ENCODE measurements at places on chromosomes 2 and 18.

GRCh38 chr2:42105330-42106256 lies 57.8 kb downstream of the PKDCC start:
- no peak for DNase-seq

GRCh38 chr2:46871976-46872381 lies 43.6 kb downstream of the MCFD2 start:
- DNase-seq = no peak

GRCh38 chr18:57833441-57834101 lies 30.5 kb upstream of the ATP8B1 start:
- DNase-seq = no peak

DNA sequence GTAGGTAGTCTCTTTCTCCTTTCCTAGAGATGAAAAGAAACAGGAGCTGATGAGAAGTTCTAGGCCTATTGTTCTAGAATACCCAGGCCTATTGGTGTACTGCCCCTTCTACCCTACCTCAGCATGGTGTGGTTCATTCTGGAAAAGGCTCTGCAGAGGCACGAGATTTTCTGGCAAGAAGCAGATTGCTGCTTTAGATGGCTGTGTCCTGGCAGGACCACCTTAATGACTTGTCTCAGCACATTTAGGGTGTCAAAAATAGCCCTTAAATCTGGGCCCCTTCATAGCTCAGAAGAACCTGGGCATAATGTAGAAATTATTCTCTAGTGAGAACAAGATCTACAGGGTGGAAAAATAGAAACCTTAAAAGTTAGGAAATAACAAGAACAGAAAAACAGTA lies 87.9 kb downstream of the BCL2L11 start:
- no peak for DNase-seq

DNA sequence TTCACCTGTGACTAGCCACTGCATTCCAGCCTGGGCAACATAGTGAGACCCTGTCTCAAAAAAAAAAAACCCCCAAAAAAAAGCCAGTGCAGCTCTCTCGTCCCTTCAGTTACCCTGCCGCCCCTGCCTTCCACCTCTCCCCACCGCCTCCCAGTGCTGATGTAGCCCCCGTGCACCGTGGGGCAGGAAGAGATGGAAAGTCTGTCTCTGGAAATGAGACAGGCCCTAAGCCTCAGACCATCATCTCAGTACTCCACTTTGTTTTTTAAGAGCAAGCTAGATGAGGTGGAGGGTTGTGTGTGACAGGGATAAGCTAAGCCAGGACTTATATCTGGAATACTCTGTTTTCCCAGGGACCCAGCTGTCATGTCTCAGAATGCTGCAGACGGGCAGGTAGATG lies 32.0 kb downstream of the MERTK start:
- DNase-seq = no peak

DNA sequence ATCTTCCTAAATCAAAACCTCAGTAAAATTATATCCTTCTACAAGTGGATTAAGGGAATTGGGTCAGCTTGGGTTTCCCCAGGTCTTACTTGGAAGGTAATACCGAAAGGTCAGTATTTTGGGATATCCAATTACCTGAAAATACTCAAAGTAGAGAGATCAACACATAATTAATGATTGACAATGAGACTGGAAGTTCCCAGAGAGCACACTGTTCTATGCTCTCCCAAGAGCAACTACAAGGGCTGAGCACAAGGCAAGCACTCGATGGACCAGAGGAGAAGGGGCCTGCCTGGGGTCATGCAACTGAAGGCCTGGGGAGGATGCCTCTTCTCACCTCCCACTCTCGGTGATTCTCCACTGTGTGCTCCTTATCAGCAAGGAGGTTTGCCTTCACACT lies 159.2 kb upstream of the ACAA2 start:
- DNase-seq = no peak

- DNase-seq = no peak
Observed at GRCh38 chr18:32271672-32272208, 81.9 kb downstream of the MEP1B start.

DNA sequence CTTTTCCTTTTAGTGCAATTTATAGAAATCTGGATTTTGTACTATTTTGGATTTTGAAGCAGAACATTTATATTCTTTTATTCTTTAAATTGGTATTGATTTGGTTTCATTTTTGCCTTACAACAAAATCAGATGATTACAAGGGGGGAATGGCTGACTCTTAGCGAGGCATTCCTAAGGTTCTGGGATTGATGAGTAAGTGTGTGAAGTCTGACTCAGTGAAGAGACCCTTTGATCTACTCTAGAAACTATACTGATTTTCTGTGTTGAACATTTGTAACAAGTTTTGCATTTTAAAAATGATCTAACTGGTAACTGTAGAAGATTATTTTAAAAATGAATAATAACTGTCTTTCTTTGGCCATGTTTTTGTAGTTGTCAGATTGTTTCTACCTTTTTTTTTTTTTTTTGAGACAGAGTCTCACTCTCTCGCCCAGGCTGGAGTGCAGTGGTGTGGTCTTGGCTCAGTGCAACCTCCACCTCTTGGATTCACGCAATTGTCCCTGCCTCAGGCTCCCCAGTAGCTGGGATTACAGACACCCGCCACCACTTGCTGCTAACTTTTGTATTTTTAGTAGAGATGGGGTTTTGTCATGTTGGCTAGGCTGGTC lies 48.7 kb downstream of the TTC39C start:
- DNase-seq = no peak

DNA sequence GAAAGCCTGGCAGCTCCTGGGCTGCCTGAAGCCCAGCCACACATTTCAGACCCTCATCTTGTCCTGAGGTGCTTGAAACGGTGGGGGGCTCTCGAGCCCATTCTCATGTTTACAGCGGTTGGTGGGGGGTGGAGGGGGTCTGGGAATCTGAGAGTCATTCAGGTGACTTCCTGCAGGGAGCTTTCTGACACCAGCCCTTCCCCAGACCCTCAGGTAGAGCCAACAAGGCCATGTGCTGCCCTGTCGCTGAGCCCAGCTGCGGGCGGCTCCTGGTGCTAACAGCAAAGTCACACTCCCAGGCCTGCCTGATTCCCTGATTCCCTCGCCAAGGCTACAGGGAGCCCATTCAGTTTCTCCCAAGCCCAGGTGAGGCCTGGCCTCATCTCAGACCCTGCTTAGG lies 324.9 kb upstream of the MEX3C start:
- no peak for DNase-seq

GRCh38 chr2:204900910-204901309 lies 355.6 kb downstream of the PARD3B start:
- no peak for DNase-seq

DNA sequence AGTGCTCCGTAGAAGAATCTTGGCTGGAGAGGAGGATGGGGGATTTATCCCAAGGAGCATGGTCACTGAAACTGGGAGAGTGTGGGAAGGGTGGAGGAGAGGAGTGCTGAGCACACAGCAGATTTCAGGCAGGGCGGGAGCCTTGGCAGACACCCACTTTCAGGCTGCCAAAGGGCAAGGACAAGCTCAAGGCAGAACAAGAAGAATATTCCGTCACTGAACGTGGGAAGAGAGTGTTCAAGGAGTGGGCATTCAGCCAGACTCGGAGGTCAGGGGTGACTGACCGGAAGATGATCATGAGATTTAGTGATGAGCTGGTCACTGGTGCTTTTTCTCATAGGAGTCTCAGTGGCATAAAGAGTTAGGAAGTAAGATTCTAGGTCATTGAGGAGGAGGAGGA lies 136.2 kb upstream of the RASGRP3 start:
- DNase-seq = no peak

- no peak for DNase-seq
Observed at GRCh38 chr2:225602205-225602604, 202.7 kb downstream of the NYAP2 start.

DNA sequence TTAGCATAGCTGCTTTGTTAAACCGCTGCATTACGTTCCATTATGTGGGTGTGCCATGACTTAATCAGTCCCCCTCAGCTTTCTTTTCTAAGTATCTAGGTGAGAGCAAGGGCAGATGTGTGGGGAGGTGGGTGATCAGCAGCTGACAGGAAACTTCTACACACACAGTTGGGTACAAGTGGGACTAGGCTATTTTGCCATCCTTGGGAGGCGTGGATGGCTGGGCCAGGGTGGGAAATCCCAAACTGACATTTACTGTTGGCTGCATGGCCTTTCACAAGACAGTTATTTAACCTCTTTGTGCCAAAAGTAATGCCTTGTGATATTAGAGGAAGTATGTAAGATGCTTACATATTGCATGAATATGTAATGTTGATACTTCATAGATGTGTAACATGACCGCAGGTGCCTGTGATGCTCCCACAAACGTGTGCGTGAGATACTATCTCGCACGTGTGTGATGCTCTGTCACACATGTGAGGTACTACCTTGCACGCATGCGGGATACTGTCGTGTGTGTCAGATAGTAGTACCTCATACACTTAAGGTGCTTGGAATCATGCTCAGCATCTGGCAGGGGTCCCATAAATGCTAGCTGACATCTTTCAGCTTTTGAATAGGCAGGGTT lies 314.5 kb downstream of the PRKCE start:
- no peak for DNase-seq

DNA sequence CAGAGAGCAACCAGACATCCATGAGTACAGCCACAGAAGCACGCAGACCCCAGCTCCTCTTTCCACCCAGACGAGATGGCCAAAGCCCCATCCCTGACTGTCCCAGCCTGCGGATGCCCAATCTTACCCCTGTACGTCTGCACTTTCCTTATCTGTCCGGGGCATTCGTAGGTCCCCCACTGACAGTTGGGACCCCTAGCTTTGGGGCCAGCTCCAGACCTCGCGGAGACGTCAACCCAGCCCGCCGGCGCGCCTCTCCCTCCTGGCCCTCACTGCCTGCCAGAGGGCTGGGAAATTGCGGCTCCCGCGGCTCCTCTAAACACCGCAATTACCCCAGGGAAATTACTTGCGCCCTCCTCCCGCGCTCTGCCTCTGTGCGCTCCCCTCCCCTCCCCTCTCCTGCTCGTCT lies 2.3 kb downstream of the ECEL1 start:
- DNase-seq = no peak

DNA sequence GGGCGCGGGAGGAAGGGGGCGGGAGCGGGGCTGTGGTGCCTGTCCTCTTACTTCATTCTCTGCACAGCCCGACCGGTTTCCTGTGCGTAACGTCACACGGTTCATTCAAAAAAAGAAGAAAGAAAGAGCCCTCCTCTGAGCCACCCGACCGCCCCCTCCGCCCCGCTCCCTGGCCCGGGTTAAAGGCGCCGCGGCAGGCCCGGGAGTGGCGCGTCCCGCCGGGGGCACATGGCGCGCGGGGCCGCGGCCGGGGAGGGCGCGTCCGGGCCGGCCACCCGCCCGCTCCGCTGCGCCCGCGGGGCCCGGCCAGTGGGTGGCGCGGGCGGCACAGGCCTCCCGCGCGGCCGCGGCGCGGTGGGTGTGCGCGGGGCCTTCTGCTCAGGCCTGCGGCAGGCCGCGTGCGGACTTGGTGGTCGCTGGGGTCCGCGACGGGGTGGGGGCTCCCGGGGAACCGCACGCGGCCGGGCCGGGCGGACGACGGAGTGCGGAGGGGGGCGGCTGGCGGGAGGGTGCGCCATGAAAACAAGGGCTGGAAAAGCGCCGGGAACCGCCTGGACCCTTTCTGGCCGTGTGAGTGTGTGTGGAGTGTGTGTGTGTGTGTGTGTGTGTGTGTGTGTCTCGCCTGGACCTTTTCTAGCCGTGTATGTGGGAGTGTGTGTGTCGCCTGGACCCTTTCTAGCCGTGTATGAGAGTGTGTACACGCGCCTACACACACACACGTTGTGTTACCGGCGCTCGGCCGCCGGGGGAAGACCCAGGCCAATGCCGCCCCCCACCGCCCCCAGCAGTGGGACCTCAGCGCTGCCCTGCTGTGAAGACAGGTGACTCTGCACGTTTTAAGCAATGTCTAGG lies 780 bp upstream of the BCL2 start:
- peak; percentile 64 for DNase-seq
